Stimulated activated CD8-positive, alpha-beta memory T cell treated with anti-CD3 and anti-CD28 coated beads, Interleukin-15, amount 100 ng/mL, for 1 hour (primary cell): ENCODE measurements at places on chromosomes 4 and X.

DNA sequence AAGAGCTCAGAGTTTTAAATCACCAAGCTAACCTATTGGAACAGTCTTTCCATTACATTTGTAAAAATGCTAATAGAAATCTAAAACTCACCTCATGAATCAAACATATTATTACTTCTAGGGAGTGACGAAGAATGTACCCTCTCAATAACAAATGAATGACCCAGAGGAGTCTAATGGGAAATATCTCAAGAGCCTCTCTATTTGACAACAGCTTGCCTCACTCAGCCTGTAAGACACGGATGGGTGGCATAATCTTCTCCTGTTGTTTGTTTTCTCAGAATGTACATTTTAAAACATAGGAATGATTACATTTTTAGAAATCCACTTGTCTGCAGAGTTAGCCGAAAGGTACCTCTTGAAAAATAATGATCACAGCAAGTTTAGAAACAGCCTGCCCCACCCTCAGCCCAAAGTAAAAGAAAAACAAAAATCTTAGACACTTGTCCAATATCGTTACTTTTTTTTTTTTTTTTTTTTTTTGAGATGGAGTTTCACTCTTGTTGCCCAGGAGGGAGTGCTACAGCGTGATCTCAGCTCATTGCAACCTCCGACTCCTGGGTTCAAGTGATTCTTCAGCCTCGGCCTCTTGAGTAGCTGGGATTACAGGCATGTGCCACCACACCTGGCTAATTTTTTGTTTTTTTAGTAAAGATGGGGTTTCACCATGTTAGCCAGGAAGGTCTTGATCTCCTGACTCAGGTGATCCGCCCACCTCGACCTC is 183.6 kb upstream of the FTHL17 start:
- DNase-seq: no peak

DNA sequence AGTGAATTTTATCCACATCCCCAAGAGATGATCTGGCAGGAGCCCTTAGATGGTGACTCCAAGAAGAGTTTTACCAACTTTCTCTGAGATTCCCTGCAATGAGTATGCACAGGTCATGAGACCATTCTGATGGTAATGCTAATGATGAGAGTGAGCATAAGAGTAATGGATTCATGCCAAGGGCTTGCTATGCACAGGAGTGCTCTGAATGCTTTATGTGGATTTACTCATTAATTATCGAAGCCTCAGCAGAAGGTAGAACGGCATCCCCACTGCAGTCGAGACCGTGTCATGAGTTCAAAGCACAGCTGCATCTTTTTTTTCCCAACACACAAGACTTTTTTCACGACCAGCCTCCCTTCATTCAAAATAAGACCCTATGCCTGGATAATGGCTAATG is 355.0 kb downstream of the RAB28 start:
- no peak for DNase-seq

- DNase-seq: no peak
These were observed 29.4 kb upstream of the SLAIN2 start for GRCh38 chr4:48311896-48312295.

DNA sequence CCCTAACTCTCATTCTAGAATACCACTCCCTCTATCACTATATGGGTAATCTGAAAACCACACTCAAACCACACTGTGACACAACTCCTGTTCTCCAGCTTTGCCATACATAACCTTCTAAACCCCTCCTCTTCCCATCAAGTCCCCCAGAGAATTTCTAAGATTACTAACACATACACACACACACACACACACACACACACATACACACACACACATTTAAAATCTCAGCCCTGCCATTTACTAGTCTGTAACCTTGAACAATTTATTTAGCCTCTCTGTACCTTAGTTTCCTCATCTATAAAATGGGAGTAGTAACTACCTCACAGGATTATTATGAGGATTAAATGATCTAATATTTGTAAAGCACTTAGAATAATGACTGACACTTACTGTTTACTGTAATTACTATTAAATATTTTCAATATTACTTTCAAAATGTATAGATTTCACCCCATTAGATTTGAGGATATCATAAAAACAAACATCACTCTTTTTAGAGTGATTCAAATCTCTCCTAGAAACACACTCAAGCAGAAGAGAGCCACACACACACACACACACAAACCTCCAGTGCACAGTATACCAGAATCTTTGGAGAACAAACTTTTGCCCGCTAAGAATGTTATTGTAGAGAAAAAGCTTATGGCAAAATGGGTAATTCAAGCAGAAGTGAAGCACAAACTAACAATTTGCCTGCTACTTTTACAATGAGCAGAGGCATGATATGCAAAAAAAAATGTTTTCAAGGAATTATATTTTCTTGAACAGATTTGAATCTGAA is 3.8 kb downstream of the ANKRD50 start:
- DNase-seq: no peak

GRCh38 chr4:87882861-87883260 is 50.1 kb downstream of the MEPE start:
- no peak for DNase-seq

GRCh38 chrX:20224814-20225487 is 41.8 kb downstream of the RPS6KA3 start:
- no peak for DNase-seq

DNA sequence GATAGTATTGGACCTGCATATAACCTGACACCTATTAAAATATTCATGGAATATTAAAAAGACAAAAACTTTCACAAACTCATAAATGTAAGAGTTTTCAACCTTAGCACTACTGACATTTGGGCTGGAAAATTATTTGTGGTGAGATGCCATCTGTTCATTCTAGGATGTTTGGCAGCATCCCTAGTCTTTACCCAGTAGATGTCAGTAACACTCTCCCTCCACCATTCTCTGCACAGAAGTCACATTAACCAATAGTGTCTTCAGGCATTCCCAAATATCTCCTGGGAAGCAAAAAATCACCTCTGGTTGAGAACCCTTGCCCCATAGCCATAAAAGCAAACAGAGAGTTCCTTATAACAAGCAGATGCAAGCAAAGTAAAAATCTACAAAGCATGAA is 41.4 kb upstream of the NDST4 start:
- DNase-seq: no peak

DNA sequence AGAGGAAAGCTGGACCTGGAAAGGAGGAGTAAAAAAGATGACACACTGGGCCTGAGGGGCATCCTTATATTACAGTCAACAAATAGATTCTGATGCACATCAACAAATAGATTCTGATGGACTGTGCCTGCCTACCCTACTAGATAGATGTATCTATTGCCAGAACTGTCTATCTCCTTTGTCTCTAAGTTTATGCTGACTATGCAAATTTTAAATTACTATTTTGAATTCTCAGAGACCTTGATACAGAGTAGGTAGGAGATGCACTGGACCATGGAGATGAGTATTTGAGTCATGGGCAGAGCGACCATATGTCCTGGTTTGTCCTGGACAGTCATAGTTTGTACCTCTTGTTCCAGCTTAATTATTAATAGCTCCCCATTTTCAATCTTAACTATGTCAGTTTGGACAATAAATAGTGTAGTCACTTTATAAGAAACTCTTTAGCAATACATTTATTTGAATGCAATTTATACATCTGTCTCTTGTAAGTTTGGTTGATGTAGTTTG is 247.9 kb upstream of the PPP1R2C start:
- DNase-seq: no peak

- DNase-seq: no peak
These were observed 120.4 kb downstream of the PCDH7 start for GRCh38 chr4:30840571-30840970.

DNA sequence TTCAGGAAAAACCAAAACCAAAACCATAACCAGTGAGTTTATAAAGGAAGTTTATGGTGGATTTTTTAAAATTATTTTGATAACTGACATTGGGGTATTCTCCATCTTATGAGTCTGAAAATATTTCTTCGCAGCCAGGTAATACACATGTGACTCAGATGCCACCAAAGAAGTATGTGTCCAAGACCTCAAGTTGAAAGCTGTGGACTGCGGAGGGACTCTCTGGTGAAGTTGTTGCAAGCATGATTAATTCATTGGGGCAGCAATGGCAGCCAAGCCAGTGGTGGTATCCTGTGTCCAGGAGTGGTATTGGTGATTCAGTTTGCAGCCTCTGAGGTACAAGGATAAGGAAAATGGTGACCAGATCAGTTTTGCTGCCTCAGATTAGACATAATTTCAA is 14.0 kb upstream of the ADH5 start:
- no peak for DNase-seq

GRCh38 chrX:1589356-1590130 is 1.9 kb upstream of the AKAP17A start:
- DNase-seq: no peak

- DNase-seq: no peak
These were observed 2.5 kb upstream of the PPM1K start for GRCh38 chr4:88286897-88287296.

DNA sequence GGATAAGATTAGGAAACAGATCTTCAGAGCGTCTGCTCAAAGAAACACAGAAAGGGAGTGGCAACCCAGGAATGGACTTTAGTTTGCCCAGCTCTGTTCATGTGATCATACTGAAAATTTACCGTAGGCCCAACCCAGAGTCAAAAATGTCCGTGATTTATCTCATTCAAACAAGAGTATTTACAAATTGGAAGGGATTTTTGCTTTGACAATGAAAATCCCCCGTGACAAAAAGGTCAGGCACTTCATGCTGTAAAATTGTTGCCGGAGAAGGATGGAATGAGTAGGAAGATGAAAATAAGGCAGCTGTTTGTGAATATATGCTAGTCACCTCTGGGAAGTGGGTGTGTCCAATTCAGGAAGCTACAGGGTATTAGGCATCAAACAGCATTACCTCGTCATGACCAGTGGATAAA is 1.2 kb downstream of the SULT1B1 start:
- DNase-seq: no peak

GRCh38 chr4:105645440-105645839 is 63.0 kb downstream of the INTS12 start:
- DNase-seq: no peak

DNA sequence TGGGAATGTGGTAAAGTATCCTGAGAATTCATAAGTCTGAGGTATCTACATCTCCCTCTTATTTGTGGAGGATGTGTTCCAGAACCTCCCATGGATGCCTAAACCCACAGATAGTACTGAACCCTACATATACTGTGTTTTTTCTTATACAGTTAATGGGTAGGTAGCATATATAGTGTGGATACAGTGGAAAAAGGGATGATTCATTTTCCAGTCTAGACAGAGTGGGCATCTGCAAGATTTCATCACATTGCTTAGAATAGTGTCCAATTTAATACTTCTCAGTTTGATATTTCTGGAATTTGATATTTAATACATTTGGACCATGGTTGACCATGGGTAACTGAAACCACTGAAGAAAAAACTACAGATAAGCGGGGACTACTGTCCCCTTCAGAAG is 155.0 kb upstream of the ANKRD50 start:
- no peak for DNase-seq

- DNase-seq: no peak
These were observed 56.0 kb upstream of the STPG2 start for GRCh38 chr4:98199247-98199646.

DNA sequence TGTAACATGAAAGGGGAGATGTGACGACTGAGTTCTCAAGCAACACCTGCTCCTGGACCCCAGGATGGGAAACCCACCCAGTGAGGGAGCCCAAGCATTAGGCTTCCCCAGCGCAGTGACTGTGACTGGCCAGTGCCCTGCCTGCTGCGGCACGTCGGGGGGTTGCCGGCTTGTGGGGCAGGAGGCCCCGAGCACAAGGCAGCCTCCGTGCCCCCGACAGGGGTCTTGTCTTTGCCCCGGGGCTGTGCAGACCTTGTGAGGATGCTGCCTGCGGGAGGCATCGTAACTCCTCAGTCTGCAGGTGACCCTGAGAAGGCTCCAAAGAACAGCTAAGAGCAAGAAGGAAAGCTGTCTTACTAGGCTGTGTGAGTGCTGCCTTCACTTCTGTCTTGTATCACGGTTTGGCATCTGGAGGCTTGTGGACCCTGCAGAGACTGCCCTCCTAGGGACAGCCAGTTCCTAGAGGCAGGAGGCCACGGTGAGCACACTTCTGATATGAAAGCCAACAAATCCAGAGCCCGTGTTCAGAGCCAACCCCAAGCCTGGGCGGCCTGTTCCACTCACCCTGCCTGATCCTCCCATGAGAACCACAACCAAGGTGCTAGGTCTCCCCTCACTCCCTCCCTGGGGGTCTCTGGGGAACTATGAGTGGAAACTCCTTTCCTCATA is 47.7 kb downstream of the FGFRL1 start:
- DNase-seq: no peak

DNA sequence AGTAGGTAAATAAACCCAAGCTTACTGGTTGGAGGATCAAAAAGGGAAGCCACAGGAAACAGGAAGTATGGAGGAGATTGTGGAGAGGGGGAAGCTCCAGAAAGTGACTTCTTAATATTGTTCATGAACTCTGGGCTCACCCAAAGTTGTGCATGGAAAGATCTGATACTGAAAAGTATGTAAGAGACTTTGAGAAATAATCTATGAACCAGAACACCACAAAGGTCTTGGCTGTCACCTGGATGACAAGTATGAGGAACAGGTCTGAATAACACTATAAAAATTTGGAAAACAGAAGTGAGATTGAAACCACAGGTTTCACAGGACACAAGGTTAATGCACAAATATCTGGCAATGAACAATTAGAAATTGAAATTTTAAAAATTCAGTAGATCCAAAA is 567.4 kb downstream of the INPP4B start:
- DNase-seq: no peak
